Foreskin fibroblast (primary cell): ENCODE measurements at places on chromosomes 1 and 21.

DNA sequence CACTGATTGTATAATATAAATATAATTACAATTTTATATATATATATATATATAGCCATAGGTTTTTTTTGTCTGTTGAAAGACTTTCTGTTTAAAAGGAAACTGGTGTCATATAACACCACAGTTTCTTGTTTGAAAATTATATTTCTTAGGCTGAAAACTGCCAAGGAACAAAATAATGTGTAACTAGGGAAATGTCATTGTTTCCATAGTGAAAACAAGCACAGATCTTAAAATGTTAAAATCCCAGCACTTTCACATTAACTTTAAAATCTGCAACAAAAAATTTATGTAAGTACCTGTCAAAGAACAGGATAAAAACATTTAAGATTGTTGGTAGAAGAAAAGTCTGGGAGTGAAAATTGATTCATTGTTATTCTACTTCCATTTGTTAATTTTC is 104.2 kb downstream of the ATP6V1G3 start:
- DNase-seq, result no peak

DNA sequence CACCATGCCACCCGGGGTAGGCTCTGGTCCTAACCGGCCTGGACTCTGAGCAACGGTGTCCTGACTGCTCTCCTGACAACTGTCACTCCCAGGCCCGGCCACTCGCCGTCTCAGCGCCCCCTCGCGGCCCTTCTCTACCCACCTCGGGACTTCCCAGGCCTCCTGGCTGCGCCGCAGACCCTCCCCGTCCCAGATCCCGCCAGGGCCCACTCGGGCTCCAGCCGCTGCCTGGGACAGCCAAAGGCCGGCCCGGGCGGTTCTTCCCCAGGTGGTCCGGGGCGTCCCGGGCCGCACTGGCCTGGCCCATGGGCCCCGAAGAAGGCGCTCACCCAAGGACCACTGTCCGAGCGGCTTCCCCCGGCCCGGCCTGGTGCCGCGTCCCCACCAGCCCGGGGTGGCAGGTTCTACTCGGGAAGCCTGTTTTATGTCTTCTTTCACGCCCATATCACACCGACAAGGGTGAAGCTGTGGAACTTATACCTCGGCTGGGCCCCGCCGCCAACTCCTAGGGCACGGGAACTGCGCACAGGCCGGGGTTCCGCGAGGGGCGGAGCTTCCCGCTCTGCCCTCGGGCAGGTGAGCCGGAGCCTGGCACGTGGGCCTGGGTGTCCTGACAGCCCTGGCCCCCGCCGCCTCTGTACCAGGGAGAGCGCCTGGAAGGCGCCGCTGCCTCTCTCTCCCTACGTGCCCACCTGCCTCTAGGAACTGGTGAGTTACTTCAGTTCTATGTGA is 138.3 kb downstream of the TTLL7 start:
- DNase-seq, result no peak

GRCh38 chr1:46183079-46183847 is 7.0 kb upstream of the P3R3URF start:
- peak; percentile 98 for DNase-seq

DNA sequence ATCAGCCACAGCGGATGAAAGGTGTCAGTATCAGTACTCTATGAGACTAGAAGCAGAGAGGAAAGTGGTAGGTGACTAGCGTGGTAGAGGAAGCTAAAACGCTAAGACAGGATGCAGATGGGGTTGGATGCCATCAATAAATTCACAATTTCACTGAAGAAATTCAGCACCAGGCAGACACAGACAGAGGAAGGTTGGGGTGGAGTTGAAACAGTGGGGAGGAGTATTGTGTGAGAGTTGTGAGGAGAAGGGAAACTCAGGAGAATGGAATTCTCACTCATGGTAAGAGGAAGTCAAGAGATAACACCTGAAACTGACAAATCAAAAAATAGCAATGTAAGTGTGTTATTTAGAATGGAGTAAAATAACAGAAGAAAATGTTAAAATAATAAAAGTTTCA is 208.5 kb upstream of the DAB1 start:
- no peak for DNase-seq

DNA sequence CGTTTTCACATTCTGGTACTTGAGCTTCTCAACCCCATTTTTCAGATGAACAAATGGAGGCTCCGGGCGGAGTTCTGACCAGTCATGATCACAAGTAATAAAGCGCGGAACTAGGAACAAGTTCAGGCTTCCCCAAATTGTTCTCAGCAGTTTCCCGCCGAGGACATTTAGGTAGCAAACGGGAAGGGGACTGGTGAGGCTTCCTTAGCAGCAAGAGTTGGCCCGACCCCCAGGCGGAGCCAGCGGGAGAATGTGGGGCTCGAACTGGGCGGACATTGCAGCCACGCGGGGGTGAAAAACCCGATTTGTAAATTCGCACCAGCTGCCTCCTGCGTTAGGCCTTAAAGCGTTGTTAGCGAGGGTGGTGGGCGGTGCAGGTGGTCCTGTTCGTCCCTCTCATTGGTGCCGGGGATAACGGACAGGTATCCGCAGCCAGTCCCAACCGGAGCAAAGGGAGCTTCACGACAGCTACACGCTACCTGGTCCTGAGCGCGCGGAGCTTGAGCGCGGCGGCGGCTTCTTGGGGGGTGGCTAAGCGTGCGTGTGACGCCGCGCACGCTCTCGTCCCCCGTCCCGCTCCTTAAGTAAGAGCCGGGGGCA is 15.3 kb downstream of the SEMA6C start:
- DNase-seq, result peak; percentile 87

- no peak for DNase-seq
Measured at GRCh38 chr1:175889848-175890247, 146.5 kb upstream of the TNR start.

DNA sequence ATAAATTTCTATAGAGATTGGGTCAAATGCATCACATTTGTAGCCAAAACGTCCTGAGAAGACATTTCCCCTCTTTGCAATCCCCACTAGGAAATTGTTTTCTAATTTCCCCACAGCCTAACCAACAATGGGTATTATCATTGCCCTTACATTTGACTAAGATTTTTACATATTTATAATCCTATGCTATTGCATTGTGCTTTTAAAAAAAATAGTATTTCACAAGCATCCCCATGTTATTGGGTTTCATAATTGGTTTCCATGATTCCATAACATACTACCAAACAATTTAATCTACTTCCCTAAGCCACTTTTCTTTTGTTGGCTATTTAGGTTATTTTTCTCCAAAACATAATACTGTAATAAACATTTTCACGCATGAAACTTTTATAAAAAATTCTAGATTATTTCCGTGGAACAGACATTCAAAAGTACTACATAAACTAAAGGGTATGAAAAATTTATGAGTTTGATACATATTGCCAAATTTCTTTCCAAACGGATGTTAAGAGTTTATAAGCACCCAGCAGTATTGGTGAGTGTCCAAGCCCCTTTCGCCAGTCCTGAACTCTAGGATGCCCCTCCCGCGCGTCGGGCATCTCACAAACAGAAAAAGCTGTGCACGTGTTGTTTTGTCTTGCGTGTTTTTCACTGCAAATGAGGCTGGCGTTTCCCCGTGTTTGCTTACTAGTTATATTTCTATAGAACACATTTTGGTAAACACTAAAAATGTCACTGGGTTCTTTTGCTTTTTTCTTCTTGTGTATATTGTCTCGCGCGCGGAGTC is 2.0 kb upstream of the LHX4 start:
- no peak for DNase-seq

GRCh38 chr1:190102757-190103326 is 374.8 kb downstream of the BRINP3 start:
- no peak for DNase-seq

DNA sequence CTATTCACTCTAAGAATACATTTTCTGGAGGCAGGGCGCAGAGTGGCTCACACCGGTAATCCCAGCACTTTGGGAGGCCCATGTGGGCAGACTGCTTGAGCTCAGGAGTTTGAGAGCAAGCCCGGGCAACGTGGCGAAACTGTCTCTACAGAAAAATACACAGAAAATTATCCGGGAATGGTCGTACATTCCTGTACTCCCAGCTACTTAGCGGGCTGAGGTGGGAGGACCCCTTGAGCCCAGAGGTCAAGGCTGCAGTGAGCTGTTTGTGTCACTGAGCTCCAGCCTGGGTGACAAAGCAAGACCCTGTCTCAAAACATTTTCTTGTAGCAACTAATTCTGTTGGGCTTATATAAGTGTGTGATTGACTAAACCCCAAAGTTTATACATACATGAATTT is 30.5 kb downstream of the GPR161 start:
- no peak for DNase-seq

GRCh38 chr1:182507685-182508084 is 57.7 kb downstream of the RGSL1 start:
- DNase-seq, result no peak

- DNase-seq, result no peak
Measured at GRCh38 chr21:41900401-41900800, 21.3 kb upstream of the PRDM15 start.

DNA sequence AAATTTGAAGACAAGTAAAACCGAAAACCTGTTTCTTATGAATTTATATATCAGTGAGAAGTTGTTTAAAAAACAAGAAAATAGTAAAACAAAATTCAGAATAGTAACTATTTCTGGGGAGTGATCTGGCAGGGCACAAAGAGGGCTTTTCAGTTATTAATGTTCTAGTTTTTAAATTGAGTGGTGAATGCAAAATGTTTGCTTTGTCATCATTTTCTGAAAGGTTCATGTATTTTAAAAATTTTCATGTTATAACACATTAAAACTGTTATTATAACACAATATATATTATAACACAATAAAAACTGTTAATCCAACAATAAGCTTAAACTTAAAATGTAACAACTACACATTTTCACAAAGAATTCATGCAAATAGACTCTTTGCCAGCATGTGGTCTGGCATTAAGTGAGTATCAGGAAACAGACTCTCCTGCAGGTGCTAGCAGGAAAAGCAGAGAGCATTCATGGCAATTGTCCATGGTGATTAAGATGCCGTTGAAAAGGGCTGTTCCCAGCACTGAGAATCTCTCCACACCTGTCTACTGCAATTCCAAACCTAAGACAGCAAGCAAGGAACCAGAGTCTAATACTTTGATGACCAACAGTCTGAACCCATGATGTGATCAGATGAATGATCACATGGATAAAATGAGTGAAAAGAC is 204.9 kb downstream of the TBX15 start:
- no peak for DNase-seq

DNA sequence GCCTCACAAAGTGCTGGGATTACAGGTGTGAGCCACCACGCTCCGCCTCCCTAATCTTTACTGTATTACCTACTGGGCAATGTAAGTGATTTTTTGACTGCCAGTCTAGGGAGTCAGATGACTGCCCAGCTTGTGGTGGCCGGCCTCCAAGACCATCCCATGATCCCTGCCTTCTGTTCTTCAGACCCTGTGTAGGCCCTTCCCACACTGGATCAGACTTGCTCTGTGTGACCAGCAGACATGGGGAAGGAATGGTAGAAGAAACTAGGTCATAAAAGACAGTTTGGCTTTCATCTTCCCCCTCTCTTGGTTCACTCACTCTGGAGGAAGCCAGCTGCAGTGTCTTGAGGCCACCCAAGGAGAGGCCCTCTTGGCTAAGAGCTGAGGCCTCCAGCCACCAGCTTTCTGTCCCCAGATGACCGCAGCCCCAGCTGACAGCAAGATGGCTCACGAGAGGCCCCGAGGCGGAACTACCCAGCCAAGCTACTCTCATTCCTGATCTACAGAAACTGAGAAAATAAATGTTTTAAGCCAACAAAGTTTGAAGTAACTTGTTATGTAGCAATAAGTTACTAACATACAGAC is 14.5 kb upstream of the CBR3 start:
- no peak for DNase-seq

DNA sequence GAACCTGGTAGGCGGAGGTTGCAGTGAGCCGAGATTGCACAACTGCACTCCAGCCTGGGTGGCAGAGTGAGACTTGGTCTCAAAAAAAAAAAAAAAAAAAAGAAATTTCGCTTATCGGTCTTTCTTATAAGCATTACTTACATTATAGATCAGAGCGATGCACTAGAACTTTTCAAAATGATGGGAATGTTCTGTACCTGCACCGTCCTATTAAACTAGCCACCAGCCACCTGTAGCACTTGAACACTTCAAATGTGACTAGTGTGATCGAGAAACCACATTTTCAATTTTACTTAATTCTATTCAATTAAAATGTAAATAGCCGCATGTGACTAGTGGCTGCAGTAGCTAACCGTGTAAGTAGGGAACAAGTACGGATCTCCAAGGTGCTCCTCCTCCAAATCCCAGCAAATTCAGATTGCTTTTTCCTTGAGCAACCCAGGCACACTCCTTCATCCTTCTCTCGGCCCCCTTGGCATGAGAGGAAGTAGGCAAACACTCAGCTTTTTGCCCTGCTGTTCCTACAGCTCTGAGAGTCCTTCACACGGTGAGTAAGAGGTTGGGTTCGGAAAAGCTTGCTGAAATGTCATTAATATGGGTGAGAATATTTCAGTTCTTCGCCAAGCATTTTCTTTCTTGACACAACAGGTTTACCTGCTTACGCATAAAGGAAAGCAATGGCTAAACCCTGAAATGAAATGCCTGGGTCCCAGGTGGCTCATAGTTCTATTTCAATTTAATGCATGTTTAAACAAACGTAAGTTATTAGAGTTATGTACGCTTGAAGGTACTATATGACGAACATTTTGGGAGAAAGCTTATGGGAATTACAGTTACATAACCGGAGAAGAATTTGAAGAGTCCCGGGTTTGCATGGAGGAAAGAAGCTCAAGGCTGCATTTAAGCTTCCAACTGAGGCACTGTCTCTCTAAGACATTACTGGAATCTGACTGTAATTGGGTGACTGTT is 69.5 kb upstream of the HUNK start:
- DNase-seq, result no peak

DNA sequence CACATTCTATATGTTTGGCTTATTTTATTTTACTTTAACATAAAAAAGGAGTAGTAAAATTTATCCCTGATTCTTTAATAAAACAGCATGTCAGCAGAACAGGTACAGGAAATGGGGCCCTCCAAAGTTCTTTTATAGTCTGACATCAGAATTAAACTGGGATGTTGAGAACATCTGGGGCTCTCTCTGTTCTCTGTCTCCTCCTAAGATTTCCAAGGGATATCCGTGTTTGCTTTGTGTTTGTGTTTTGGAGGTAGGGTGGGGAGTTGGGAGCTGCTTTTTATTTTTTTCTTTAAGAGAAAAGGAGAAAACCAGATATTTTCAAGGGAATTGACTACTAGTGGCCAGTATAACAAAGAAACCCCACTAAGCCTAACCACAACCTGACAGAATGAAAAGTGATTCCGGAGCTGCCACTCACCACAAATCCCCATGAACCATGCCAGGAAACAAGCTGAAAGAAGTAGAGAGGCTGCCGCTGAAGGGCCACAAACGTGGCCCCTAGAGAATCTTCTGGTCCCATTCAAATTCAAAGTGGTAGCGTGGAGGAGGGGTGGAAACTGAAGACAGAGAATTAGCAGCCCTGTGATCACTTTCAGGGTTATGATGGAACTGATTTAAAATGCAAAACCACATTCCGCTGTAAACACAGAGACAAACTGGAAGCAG is 369.6 kb upstream of the ADGRL2 start:
- no peak for DNase-seq

GRCh38 chr1:169129109-169129784 is 22.8 kb downstream of the ATP1B1 start:
- no peak for DNase-seq

GRCh38 chr1:30274976-30275621 is 448.3 kb downstream of the MATN1 start:
- DNase-seq, result no peak

- no peak for DNase-seq
Measured at GRCh38 chr1:66552829-66553228, 18.9 kb downstream of the SGIP1 start.
